ENCODE measurements at places on chromosomes 3 and 15.

GRCh38 chr3:79767194-79767904 is 449 bp downstream of the ROBO1 start:
- peak; percentile 29 for DNase-seq

DNA sequence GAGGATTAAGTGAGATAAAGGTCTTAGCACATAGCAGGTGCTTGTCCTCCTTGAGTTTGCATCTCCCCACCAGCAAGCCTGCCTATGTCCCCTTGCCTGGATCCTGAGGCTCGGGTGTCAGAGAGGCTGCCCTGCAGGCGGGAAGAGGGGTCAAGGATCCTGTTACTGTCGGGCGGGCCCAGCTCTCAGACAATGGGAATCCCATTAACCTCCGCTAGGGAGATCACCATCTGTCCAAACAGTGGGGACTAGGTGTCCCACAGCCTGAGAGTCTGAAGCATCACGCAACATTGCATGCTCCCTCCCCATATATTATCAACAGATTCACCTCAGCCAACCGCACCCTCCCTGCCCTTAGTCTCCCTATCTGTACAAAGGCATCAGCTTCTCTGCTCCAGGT is 151.4 kb downstream of the FBLN2 start:
- DNase-seq: no peak

DNA sequence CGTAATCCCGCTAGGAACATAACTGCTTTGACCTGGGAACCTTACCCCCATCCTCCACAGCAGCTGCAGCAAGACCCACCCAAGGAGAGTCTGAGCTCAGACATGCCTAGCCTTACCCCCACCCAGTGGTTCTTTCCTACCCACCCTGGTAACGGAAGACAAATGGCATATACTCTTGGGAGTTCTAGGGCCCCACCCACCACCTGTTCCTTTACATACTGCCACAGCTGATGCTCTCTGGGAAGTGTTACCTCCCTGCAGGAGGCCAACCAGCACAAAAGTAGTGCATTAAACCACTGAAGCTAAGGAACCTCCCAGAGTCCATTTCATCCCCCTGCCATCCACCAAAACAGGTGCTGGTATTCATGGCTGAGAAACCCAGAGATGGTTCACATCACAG is 50.6 kb upstream of the AZI2 start:
- DNase-seq: no peak

DNA sequence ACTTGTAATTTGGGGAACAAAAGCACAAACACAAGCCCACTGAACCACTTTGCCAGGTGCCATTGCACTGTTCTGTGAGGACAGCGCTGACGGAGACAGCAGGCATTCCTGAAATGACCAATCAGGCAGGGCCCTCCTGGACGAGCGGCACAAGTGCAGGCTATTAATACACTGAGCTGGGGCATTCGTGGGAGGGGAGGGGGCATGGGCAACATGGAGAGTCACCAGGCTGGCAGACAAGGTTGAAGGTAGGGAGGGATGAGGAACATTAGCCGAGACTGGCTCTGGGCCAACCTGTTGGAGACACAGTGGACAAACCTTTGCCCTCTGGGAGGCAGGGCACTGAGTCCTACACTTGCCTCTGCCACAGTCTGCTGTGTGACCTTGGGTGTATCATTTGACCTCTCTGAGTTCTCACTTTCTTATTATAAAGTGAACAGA is 45.6 kb downstream of the NOX5 start:
- no peak for DNase-seq

- no peak for DNase-seq
Measured at GRCh38 chr3:101954361-101954760, 105.0 kb downstream of the NFKBIZ start.

DNA sequence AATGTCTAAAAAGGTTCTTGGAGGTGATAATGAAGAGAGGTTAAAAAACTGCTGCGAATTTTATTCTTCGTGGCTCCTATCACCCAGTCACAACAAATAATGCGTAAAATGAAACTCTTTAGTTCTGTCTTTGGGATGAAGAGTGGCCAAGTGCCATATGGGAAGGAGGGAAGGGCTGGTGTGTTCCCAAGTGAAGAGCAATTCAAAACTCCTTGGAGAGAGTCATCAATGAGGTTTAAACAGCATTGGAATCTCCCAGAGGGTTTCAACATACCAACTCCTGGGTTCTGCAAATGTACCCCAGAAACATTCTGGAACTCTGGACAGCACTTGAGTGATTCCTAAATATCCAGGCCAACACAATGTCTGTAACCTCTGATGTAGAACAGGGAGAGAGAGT is 45.3 kb downstream of the SLCO3A1 start:
- no peak for DNase-seq

- DNase-seq: no peak
Measured at GRCh38 chr3:156554515-156554841, 439 bp downstream of the SSR3 start.
